Kasumi-1 (cell line): ENCODE measurements at places on chromosomes 2 and 18.

DNA sequence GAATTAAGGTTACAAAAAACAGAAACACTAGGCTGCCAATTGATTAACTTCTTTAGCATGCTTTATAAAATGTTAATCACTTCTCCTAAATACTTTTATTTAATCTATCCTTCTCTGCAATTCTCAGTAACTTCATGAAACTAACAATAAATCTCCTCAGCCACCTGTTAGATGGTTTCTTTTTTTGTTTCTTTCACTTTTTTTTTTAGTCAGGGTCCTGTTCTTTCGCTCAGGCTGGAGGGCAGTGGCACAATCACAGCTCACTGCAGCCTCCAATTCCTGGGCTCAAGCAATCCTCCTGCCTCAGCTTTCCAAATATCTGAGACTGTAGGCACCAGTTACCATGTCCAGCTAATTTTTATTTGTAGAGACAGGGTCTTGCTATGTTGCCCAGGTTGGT is 213.4 kb upstream of the STK17B start:
- DNase-seq: no peak

- no peak for DNase-seq
Measured at GRCh38 chr2:108548208-108549003, 14.1 kb downstream of the LIMS1 start.

GRCh38 chr2:240349133-240350005 is 86.1 kb upstream of the GPC1 start:
- DNase-seq: no peak

GRCh38 chr2:237025090-237025865 is 60.4 kb upstream of the COPS8 start:
- no peak for DNase-seq

- no peak for DNase-seq
Measured at GRCh38 chr2:1600191-1601066, 143.9 kb downstream of the PXDN start.

- no peak for DNase-seq
Measured at GRCh38 chr2:18719978-18720775, 130.8 kb upstream of the NT5C1B start.

DNA sequence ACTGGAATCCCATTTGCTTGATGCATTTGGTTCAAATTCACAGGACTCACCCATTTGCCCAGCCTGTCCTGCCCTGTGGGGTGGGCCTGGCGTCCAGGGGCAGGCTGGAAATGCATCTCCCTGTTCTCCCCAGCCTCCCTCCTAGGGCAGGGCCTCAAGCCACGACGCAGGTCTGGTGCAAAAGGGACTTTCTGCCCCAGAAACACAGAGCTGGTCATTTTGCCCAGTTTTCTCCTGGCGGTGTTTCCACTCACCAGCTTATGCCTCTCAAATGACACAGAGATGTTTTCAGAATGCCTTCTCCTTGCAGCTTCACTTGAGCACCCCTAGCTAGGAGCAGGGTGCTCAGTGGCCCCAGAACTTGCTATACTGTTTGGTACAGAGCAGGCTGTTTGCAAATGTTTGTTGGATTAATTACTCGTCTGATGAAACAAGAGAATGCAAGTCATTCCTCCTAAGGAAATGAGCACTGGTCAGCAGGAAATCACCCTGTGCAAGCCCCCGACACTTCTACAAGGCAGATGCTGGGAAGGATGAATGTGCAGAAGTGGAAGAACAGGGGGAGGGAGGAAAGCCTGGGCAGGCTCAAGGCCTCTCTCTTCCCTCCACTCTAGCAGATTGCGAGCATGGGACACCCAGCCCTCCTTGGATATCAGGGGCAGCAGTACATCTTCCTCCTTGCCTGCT is 164.3 kb upstream of the APCDD1 start:
- no peak for DNase-seq

GRCh38 chr2:231411237-231411636 is 15.7 kb downstream of the B3GNT7 start:
- DNase-seq: no peak

GRCh38 chr2:123540291-123540690 is 484.8 kb upstream of the CNTNAP5 start:
- no peak for DNase-seq
